ENCODE measurements at places on chromosomes 12 and 14.
A peak's percentile ranks its signal among the peaks of the same experiment; 100 is the strongest.

DNA sequence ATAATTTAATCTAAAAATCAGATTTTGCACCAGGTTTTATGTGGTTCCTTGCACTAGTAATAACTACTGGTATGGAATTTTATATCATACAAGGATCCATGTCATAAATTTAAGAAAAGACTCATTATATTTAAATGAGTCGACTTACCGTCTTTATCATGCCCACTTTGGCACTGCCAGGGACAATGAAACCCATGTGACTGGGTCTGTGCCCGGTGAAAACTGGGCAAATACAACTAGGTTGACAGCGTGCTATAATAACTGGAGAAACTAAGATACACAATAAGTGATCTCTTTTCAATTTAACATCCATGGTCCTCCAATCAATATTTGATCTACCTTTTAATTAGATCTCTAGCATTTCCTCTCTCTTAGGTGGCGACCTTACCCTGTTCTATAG is 64.5 kb downstream of the ACADS start:
- DNase-seq, result no peak

DNA sequence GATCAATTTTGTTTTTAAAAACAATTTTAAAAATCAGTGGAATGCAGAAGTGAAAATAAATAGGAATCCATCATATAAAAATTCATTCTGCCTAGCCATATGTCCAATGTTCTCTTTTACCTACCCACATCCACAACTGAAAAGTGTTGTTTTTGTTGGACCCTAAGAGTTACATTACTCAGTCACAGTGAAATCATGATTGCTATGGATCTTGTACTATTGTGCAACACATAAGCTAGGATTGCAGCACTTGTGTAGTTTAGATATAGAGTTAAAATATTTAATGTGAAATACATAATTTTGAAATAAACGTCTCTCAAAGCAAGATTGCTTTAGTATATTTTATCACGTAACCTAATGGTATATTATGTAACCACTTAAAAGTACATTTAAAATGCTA is 213.3 kb upstream of the CLEC14A start:
- no peak for DNase-seq

- no peak for DNase-seq
These were observed 55.0 kb downstream of the EMP1 start for GRCh38 chr12:13251521-13251920.

DNA sequence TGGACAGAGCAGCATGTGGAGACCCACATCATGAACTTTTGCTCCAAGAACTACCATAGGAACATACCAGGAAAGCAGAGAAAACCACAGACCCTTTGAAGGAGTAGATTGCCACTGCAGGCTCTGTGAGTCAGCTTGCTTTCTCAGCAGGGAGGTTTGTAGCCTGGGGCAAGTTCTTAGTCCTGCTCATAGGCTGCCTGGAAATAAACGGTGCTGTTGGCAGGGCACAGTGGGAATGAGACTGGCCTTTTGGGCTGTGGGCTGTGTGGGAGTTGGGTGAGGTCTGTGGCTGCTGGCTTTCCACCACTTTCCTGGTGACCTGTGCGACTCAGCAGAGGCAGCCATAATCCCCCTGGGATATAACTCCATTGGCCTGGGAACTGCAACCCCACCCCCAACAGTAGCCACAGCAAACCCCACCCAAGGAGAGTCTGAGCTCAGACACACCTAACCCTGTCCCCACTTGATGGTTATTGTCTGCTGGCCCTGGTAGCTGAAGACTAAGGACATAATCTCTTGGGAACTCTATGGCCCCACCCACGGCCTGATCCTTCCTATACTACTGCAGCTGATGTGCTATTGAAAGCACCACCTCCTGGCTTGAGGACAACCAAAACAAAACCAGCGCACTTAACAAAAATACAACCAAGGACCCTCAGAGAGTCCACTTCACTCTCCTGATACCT is 192.1 kb upstream of the GARIN6 start:
- DNase-seq, result peak; percentile 59

GRCh38 chr12:109605016-109605415 is 31.4 kb downstream of the MVK start:
- DNase-seq, result peak; percentile 69

DNA sequence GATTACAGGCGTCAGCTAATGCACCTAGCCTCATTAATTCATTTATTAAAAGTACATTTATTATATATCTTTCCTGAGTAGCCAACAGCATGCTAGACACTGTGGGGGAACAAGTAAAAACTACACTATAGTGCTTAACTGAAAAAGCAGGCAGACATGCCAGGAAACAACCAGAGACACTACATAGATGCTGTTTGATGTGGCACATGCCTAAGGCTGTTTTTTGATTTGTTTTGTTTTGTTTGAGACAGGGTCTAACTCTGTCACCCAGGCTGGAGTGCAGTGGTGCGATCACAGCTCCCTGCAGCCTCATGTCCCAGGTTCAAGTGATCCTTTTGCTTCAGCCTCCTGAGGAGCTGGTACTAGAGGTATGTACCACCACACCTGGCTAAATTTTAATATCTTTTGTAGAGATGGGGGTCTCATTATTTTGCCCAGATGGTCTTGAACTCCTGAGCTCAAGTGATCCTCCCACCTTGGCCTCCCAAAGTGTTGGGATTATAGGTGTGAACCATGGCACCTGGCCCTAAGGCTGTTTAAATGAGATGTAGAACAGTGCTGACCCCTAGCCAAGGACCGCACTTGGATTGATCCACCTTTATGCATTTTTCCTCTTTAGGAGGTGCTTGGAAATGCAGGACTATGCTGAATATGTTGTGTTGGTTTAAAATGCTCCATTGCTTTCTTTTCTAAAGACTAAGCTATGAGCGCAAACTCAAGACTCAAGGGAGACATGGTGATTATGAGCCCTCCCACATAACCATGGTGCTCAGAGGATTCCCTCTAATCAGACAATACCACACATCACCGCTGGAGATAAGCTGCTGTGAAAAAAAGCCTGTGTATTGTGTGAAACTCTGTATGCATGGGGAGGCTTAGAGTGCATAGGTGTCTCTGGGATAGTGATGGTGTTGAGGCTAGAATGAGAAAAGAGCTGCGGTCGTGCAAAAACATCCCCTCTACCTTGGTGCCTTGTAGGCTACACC is 10.5 kb upstream of the C14orf93 start:
- no peak for DNase-seq

GRCh38 chr14:80477388-80478160 is 266.3 kb upstream of the DIO2 start:
- DNase-seq, result no peak
